ENCODE measurements at places on chromosomes 12 and 14.

DNA sequence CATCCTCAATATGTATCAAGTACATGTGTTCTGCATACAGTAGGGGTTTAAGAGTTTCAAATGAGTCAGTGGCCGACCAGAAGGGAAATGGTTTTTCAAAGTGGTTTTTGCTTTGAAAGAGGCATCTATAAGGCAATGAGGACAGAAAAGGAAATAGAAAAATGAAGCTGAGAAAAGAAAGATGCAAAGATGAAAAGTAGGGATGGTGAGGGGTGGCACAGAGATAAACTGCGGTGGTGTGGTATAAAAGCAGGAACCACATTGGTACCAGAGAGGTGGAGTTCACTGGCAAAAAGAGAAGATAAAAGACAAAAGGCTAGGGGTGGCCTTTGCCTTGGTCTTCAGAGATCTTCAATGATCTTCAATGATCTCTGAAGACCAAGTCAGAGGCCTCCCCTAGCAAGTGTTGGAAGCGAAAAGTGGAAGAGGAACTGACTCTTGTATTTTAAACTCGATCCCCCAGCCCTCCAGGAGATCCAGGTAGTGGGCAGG, 144.0 kb upstream of the KRR1 start:
- DNase-seq: no peak

- peak; percentile 18 for DNase-seq
Observed at GRCh38 chr14:71855399-71856036, 76.7 kb upstream of the RGS6 start.

DNA sequence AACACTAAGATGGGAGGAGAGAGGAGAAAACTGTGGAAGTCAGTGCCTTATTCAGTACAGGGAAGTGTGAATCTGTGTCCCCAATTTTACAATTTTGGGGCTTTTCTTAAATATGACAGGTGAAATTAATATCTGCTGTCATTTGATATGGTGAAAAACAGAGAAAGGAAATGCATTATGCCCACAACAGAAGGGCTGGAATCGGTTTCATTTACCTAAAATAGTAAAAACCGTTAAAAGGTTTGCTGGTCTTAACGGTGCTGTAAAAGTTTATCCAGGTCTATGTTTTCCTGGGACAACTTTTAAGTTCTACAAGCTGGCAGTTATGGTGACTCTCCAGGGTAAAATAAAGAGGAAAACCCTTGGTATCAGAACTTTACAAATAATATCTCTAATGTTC, 310.8 kb downstream of the FUT8 start:
- DNase-seq: no peak

DNA sequence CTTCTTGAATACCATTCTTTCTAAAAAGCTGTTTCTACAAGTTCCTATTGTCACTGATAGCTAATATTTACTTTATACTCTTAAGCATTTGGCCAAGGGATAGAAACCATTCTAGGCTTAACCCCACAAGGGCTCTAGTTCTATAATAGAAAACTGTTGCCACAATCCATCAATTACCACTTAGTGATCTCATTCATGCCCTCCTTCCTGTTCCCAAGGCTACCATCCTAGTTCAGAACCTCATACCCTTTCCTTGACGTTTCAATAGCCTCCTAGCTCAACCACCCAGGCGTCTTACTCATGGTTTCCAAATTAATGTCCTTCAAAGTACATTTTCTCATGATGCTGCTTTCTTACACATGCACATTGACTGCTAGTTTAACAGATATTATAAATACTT, 493.5 kb downstream of the NAV3 start:
- DNase-seq: no peak

DNA sequence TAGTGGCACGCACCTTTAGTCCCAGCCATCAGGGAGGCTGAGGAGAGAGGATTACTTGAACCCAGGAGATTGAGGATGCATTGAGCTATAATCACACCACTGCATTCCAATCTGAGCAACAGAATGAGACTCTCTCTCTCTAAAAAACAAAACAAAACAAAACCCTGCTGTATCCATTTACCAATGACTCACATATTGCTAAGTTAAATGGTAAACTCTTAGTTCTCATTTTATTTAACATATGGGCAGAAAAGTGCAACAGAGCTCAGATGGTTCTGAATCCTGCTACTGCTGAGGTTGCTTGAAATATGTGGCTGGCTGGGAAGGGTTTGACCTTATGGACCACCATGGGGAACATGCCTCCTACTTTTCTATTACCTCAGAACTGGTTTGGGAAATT, 33.7 kb upstream of the CCNT1 start:
- no peak for DNase-seq

DNA sequence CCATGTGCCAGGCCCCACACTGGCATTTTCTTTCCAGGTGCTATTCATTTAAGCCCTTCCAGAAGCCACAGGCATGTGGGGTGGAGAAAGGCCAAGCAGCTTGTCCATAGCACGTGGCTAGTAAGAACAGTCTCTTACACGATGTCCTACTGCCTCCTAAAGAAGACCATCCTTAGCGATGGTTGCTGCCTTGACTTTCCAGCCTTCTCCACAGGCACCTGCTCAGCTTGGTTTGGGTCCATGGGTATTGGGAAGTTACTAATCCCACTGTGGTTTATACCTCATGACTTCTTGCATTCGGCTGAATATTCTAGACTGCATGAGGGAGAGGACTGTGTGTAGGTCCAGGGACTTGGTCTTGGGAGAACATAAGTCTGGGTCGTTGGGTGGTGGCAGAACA, 49.2 kb downstream of the NINJ2 start:
- no peak for DNase-seq

- DNase-seq: peak; percentile 12
Observed at GRCh38 chr14:75832621-75833297, 149.0 kb downstream of the TGFB3 start.

- DNase-seq: no peak
Observed at GRCh38 chr12:112777387-112778310, 13.9 kb upstream of the RPH3A start.

DNA sequence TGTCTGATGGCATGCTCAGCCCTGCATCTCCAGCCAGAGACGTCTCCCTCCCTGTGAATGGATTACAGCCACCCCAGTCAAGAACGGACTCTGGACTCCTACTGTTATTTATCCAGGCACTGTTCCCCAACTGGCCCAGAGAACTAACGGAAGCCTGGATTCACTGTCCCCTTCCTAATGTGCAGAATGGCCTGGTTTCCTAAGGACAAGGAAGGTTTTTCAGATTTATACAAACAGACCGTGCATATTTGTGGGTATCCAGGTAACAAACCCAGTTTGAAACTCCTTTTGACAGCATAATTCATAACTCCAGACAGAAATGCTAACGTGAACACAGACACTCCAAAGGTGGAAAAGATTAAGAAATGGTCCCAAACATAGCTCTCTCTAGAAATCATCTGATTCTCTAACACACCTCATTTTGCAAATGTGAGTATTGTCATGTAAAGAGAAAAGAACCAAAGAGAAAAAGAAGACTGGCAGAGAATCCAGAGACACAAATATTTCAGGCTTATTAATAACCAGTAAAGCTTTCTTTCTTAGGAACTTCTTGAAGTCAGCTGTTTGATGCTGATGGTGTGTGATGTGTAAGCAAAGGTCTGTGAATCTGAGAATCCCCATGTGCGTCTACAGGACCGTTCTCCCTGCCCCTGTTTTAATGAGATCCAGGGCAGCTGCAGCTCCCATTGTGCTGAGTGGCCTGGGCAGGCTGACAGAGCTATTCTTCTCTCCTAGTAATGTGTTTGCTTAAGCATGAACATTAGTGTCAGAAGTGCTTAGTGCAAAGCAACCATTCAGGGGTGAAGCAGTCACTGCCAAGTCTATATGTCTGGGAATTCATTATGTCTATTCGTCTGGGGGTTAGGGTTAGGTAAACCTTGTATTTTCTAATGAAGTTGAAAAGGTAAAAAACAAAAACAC, 86.8 kb upstream of the HIF1A start:
- no peak for DNase-seq

- no peak for DNase-seq
Observed at GRCh38 chr14:68369281-68370056, 423.4 kb downstream of the ZFP36L1 start.

DNA sequence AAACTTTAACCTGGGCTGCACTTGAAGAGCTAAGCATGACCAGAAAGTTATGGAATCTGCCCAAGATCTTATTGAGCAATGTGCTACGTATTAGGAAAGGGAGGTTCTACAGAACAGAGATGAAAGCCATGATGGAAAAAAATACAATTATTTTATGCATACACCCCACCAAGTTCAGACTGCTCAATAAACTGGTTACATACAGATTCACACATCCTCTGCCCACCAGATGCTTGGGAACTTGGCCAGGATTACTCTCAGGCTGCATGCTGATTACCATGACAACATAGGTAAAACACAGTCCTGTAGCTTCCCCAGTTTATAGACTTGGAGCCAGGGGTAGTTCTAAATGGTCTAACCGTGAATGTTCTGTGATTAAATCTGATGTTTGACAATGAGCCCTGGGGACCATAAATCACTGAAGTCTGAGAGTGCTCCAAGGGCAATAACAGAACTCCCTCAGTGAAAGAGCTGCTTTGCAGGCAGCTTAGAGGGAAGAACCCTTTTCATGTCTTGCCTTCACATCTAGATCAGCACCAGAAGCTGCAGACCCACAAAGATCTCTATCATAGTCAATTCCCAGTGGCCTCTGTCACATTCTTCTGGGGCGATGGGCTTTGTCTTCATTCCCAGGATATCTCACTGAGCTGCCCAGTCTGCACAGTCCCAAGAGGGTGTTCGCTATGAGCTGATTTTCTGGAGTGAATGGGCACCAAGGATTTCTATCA, 232.2 kb downstream of the EMP1 start:
- DNase-seq: no peak

- no peak for DNase-seq
Observed at GRCh38 chr12:3587402-3588013, 96.5 kb downstream of the PRMT8 start.

GRCh38 chr12:26704684-26705460, 128.1 kb downstream of the ITPR2 start:
- DNase-seq: no peak

- no peak for DNase-seq
Observed at GRCh38 chr12:130166306-130166705, 4.0 kb downstream of the FZD10 start.

GRCh38 chr12:7705846-7706245, 5.4 kb upstream of the DPPA3 start:
- DNase-seq: no peak

DNA sequence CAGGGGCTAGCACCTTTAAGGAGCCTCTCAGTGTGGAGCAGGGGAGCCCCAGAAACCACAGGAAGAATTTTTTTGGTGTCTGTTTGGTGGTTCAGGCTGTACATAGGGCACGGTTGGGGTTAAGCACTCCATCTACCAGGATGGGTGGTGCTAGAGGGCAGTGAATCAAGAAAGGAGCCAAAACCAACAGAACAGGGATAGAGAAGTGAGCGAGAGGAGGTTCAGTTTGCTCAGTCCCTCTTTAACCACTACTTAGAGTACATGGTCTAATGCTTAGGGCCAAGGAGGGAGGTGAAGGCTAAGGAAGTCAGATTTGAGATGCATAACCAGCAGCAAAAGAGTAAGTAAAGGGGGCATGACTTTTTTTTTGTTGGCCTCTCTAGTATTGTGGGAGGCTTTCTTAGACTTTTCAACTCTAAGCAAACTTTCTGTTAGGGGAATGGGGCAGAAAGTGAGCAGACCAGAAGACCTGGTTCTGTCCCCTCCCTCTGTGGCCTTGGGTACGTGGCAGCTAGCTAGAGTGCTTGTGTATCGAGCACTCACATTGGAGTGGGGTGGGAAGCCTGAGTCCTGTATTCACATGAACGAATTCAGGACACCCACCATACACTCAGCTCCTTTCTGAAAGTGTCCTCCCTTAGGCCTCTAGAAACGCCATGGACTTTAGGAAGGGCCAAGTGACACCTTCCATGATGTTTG, 6.6 kb upstream of the NPFF start:
- DNase-seq: no peak

DNA sequence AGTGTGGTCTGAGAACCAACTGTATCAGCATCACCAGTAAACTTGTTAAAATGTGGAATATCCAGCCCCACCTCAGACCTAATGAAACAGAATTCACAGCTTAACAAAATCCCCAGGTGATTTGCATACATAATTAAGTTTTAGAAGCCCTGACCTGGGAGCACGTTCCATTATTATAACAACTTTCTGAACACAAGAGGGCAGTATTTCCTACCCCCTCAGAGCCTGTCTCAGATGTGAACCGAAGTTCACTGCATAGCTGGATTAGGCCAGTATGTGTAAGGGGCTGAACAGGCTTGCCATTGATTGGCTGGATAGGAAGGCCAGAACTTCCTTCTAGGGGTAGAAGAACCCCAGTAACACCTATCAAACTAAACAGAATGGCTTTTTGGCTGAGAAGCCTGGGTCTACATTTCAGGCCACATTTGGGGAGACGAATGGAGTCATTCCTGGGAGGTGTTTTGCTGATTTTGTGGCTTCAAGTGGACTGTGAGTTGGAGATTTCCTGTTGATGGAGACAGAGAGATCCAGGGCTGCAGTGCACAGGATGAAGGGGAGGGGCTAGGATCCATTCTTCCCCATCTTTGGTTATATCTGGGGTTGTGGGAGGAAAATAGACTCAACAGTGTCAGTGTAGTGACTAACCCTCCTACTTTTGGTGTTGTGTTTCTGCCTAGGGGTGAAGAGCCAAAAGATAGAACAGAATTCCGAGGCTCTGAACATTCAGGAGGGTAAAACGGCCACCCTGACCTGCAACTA, 94.7 kb upstream of the OR4E1 start:
- DNase-seq: no peak

- no peak for DNase-seq
Observed at GRCh38 chr12:102026728-102027127, 35.1 kb downstream of the WASHC3 start.

- DNase-seq: no peak
Observed at GRCh38 chr12:51320311-51320694, 3.7 kb downstream of the BIN2 start.

DNA sequence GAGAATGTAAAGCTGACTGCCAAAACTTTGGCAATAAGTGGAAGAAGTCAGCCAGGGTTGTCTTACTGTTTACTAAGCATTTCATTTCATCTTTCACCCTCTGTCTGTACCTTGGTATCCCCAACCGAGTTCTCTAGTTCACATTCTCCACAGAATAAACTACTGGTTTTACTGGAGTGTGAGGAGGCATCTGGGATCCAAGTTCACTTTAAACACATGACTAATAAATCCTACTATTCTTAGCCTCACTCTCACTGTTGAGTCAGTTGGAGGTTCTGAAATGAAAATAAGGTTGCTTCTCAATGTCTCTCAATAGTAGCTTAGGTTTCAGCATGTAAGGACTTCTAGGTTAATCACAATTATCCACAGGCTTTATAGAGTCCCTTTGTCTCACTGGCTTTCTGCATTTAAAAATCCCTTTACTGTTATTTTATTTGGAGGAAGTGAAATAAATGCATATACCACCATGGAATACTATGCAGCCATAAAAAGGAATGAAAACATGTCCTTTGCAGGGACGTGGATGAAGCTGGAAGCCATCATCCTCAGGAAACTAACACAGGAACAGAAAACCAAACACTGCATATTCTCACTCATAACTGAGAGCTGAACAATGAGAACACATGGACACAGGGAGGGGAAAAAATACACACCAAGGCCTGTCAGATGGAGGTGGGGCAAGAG, 95.8 kb downstream of the EPS8 start:
- DNase-seq: no peak

DNA sequence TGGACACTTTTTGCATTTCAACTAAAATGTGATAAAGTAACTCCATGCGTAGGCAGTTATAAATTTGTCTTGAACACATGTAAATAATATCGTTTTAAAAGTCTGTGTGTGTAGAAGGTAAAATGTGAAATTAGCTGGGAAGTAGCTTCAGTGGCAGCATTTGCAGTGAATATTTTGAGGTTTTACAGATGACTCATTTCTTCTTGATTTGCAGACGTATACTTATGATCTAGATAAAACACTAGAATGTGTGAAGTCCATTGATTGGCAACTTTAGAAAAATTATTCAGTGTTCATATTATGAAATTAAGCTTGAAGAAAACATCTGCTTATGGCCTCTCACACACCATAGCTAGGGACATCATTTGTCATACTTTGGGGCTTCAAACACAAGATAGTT, 788.6 kb upstream of the NOVA1 start:
- DNase-seq: no peak

Measured in epithelial cell of prostate (primary cell).